ENCODE measurements at places on chromosomes 3 and 15.

DNA sequence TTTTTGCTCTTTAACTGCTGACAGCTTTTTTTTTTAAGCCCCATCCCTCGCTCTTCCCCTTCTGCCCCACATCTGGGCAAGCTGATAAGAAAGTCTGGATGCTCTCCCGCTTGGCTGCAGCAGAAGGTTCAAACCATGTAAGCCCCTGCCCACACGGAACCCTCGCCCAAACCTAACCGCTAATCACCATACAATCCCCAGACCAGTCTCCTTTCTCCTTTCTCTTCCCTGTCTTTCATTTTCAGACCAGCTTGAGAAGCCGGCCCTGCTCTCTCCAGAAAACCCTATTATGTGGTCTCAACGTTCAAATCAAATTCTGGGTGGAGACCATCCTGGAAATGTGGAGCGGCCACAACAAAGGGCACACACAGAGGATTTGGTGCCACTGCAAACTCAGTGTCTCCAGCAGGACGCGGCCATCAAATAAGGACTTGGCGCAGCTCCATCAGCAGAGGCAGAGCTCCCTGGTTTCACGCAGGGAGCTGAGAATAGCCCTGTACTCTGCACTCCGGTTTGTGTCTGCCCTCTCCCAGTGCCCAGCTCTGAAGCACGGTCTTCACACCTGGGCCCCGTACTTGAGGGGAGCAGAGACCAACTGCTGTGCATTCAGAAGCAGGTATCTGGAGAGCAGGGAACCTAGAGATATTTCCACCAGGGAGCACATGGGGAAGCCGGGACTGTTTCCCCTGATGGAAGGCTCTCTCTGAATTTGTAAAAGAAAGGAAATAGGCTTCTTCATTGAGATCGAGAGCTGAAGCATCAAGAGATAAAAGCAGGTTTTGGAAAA lies 92.6 kb downstream of the XXYLT1 start:
- no peak for DNase-seq

DNA sequence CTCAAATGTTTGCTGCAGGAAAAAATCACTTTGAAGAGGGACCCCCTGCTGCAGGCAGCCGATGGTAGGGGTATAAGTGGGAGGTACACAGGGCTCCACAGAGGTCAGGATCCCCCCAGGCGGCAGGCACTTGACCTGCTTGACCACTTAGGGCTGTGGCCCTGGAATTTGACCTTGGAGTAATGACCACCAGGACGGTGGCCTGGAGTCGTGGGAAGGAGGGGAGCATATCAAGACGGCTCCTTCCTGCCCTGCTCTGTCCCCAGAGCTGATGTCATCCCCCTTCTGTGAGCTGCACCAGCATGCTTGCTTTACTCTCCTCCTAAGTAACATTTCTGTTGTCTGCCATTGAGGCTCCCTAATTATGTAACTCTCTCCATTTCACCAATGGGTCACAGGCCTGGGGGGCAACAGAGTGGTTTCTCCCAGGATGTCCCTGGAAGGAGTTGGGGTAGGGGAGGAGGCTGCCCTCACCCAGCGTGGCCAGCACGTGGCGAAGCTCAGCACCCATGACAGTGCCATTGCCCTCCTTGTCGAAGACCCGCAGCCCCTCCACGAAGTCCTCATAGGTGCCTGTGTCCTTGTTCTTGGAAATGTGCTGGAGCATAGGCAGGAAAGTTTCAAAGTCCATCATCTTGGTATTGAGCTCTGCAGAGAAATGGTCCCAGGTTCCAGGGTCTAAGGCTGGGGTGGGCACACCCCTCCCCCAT lies 4.1 kb downstream of the MYL3 start:
- DNase-seq = no peak

GRCh38 chr15:92705764-92706163 lies 50.2 kb upstream of the FAM174B start:
- DNase-seq = no peak

- no peak for DNase-seq
Observed at GRCh38 chr3:136093771-136094170, 102.4 kb downstream of the MSL2 start.

- peak; percentile 65 for DNase-seq
Observed at GRCh38 chr15:99976811-99977271, 243.6 kb upstream of the LYSMD4 start.

GRCh38 chr3:193895409-193895808 lies 240.5 kb upstream of the HES1 start:
- peak; percentile 22 for DNase-seq

- no peak for DNase-seq
Observed at GRCh38 chr3:57961177-57961827, 46.9 kb upstream of the FLNB start.

DNA sequence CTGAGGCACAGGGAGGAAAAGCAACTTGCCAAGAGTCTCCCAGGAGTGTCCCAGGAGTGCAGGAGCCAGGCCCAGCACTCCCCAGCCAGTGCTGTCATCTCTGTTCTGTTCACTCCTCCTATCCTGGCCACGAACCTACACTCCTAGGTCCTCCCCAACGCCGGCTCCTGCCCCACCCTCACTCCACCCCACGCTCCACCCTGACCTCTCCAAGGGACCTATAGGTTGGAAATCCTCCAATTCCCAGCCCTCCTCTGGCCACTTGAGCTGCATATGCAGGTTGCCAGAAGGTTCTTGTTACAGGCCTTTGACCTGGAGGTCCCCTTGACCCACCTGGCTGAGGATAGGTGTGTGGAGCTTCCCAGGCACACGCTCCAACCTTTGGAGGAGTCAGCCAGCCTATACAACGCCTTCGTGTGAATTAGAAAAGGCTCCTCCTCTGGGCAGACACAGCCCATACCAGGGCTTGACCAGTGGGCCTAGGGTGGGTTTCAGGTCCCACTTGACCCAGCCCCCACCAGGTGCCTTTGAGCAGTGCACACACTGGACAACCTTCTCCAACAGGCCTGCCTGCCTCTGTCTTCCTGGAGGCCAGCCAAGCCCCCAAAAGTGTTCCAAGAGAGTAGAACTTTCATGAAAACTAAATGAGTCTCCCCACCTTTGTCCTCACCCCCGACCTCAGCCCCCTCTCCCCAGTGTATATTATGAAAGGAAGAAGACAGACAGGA lies 167.2 kb upstream of the TLE3 start:
- no peak for DNase-seq

DNA sequence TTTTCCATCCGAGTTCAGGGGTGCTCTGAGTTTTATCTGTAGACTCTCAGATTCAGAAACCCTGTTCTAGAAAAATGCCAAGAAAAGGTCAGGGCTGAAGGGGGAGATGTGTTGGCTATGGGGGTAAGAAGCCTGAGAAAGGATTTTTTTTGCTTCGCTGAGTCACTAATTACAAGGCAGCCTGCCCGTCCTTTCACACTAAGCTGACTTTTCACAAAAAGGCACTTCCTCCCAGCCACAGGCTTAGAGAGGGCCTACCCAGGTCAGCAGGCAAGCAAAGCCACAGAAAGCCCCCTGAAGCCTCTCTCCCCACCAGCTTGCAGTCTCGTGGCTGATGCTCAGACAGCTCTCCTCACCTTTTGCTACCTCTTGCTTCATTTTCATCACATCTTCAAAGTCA lies 192.6 kb upstream of the PRICKLE2 start:
- DNase-seq = peak; percentile 62

GRCh38 chr15:63258658-63259057 lies 18.7 kb upstream of the APH1B start:
- no peak for DNase-seq

DNA sequence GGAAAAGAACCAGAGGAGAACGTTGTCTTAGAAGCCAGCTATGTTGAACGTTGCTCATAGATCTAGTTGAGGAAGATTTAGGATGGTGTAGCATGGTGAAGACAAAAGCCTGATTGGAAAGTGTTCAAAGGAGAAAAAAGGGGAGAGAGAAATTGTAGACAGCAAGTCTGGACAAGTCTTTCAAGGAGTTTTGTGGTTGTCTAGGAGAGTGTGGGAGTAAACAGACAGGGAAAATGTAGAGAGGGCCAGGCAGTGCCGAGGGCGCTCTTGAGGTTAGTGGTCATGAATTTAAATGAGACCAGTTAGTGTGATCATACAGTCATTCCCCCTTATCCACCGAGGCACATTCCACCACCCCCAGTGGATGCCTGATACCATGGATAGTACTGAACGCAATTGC lies 167.5 kb upstream of the IL12A start:
- DNase-seq = no peak

DNA sequence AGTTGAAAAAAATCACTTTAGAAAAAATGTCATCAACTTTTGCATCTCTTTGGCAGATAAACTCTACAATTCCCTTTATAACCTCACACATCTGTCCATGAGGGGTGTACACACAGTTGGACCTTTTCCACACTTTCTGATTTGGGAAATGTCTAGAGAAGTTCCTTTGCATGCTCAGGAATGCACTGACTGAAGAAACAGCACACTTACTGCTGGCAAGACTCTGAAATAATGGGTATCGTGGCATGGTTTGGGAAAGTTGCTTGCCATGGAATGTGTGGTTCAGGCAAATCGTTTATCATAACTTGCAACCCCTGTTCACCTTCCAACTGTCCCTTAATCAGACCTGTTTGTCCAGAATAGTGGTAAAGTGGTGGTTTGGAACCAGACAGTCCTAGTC lies 135.3 kb upstream of the TGFBR2 start:
- peak; percentile 68 for DNase-seq

GRCh38 chr3:12777171-12777570 lies 18.1 kb upstream of the TMEM40 start:
- no peak for DNase-seq

DNA sequence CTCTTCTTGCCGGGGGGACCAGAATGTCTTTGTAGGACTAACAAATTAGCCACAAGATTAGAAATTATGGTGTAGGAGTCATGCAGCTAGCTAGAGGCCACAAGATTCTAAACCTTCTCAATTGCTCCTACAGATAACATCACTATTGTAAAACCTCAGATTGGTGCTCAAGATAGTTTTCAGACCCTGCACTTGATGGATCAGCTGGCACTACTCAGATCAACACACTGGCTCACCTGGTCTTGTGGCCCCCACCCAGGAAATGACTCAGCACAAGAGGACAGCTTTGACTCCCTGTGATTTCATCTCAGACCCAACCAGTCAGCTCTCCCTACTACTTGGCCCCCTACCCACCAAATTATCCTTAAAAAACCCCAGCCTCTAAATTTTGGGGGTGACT lies 124.1 kb upstream of the RASGRP1 start:
- DNase-seq = no peak

- DNase-seq = no peak
Observed at GRCh38 chr15:44038755-44039191, 156.3 kb downstream of the FRMD5 start.

DNA sequence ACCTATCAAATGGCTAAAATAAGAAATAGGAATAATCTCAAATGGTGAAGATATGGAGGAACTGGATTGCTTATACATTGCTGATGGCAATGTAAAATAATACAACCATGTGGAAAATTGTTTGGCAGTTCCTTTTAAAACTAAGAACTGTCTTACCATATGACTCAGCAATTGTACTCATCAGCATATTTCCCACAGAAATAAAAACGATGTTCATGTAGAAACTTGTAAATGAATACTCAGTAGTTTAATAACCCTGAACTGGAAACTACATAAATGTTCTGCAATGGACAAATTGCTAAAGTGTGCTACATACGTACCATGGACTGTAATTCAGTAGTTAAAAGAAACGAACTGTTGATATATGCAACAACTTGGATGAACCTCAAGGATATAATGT lies 253.9 kb upstream of the RBMS3 start:
- peak; percentile 5 for DNase-seq

DNA sequence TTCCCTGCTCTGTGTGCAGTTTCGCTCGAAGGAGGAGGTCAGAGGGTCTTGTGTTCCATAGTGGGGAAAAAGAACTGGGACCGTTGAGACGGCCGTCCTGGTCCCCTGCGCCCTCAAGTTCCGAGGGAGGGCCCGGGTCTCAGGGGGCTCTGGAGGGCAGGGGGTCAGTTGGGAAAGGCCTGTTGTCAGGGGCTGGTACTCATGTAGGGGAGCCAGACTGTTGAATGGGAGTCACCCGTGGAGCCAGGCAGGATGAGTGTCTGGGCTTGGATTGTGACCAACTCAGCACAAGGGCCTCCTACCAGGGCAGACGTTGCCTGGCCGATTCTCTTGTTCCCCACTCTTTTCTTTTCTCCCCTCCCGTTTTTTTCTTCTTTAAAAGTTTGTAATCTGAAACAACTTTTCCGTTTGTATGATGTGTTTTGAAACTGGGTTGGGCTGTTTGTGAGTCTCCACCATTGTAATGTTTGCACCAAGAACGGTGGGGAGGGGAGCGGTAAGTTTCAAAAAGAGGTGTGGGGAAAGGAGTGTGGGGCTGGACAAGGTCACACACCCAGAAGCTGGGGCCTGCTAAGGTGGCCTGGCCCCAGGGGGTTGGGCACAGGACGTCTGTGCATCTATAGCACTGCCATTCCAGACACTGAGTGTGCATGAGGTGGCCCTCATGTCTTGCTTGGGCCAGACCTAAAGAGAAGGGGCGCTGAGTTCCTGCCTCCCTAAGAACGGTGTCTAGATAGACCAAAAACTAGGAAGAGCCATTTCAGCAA lies 1.1 kb downstream of the CMTM7 start:
- peak; percentile 66 for DNase-seq

DNA sequence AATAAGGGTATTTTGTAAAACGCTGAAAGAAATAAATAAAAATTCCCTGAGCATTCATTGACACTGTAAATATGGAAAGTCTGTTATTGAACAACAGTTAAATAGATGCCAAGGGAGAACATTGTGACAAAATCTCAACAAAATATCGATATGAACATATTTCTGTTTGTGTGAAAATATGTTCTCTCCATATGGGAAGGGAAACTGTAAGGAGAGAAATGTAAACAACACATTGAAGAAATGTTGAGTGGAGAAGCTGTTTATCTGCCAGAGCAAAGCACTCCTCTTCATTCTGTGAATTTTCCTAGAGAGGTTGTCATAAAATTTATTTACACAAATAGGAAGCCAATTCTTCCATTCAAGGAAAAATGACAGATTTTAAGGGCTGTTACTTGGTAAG lies 57.1 kb upstream of the EOMES start:
- no peak for DNase-seq

- no peak for DNase-seq
Observed at GRCh38 chr3:57689367-57690053, 3.4 kb downstream of the DENND6A start.

- DNase-seq = no peak
Observed at GRCh38 chr15:97085731-97086130, 755.2 kb downstream of the NR2F2 start.

- DNase-seq = no peak
Observed at GRCh38 chr3:48612309-48612708, 2.9 kb upstream of the UQCRC1 start.

- no peak for DNase-seq
Observed at GRCh38 chr3:46576879-46577278, 10.8 kb upstream of the LRRC2 start.

- DNase-seq = no peak
Observed at GRCh38 chr3:55453886-55454496, 33.1 kb downstream of the WNT5A start.
